Erythroblast (primary cell): ENCODE measurements at places on chromosomes 6 and 20.

- DNase-seq = no peak
These were observed 23.8 kb downstream of the TFAP2B start for GRCh38 chr6:50842446-50842845.

- DNase-seq = peak; percentile 4
These were observed 2.9 kb downstream of the MAP7 start for GRCh38 chr6:136547336-136547735.

GRCh38 chr20:61677928-61678327 is 387.8 kb downstream of the TAF4 start:
- no peak for DNase-seq

- no peak for DNase-seq
These were observed 98.4 kb upstream of the KCNG1 start for GRCh38 chr20:51121272-51121671.

DNA sequence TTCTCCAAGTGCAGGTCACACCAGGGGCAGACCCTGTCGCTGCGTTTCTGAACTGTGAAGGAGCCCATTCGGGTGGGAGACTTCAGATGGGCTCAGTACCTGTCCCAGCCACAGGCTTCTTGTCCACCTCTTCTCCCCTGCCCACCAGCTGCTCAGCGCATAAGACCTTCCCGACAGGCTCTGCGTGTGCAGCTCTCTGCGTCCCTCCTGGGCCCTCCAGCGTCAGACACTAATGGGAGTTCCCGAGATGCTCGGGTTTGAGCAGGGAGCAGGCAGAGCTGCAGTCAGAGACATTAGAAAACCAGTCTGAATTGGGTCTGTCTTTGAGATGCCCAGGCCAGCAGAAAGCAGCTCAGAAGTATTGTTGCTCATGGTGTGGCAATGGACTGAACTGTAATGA is 50.4 kb downstream of the TCP11 start:
- no peak for DNase-seq

- peak; percentile 71 for DNase-seq
These were observed 523 bp downstream of the CDS2 start for GRCh38 chr20:5127204-5127858.
